MG63 (cell line): ENCODE measurements at places on chromosomes 13 and 19.
A peak's percentile ranks its signal among the peaks of the same experiment; 100 is the strongest.

DNA sequence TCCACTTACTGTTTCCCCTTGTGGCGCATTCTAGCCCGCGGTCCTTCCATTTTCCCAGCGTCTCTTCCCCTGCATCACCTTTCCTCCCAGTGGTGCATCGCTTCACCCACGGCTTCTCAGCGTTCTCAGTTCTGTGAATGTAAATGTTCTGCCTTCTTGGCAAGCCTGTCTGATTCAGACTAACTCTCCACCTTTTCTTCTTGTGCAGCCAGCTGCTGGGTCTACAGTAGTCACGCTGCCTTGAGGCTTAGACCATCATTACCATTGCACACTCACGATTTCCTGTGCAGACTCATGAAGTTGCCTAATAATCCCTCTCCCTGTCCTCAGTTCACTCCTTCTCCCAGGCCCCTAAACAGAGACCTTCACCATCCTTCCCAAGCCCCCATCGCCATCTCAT lies 75.0 kb downstream of the DHRS12 start:
- DNase-seq: peak; percentile 17

- no peak for DNase-seq
These were observed 1.3 kb downstream of the TNFSF14 start for GRCh38 chr19:6668691-6669090.

GRCh38 chr13:41401366-41401765 lies 56.0 kb upstream of the RGCC start:
- DNase-seq: peak; percentile 36

DNA sequence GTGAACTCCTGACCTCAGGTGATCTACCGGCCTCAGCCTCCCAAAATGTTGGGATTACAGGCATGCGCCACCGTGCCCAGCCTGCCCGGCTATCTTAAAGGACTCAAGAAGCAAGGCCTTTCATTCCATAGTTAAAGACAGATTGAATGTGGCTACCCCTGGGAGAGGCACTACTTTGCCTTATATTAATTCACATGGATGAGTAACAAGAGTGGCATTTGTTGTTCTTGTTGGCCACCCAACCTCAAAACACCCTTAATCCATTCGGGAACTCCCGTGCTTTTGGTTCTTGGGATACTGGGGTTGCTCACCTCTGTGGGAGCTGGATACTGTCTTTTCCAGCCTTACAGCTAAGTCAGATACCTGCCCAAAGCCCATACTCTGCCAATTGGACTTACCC lies 34.4 kb upstream of the ABCC4 start:
- no peak for DNase-seq

- no peak for DNase-seq
These were observed 256.4 kb downstream of the DLEU7 start for GRCh38 chr13:50587115-50587514.

GRCh38 chr13:93561576-93562225 lies 335.1 kb downstream of the GPC6 start:
- DNase-seq: no peak

- DNase-seq: no peak
These were observed 10.7 kb downstream of the TM6SF2 start for GRCh38 chr19:19262190-19263057.

GRCh38 chr19:1258163-1258492 lies 9.7 kb downstream of the MIDN start:
- DNase-seq: no peak

DNA sequence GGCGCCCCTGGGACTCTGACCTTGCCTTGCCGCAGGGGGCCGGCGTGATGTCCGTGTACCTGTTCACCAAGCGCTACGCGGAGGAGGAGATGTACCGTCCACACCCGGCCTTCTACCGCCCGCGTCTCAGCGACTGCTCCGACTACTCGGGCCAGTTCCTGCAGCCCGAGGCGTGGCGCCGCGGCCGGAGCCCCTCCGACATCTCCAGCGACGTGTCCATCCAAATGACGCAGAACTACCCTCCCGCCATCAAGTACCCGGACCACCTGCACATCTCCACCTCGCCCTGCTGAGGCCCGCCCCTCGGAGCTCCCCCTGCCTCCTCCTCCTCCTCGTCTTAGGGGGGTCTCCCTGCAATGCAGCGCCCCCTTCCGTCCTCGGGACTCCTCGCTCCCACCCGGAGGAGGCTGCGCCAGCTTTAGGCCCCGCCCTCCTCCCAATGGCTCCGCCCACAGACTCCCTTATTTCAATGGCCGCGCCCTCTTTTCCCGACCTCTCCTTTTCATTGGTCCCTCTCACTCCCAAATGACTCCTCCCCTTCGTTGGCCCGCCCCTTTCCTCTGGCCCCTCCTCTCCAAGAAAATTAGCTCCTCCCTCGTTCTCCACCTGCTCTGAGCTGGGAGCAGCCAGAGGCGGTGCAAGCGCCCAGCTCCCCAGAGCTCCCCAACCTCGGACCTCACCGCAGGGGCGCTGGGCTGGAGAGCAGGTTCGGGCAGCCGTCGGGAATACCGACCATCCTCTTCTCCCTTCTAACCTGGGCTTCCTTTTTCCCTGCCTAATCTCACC lies 20.5 kb upstream of the CACNG8 start:
- peak; percentile 14 for DNase-seq

DNA sequence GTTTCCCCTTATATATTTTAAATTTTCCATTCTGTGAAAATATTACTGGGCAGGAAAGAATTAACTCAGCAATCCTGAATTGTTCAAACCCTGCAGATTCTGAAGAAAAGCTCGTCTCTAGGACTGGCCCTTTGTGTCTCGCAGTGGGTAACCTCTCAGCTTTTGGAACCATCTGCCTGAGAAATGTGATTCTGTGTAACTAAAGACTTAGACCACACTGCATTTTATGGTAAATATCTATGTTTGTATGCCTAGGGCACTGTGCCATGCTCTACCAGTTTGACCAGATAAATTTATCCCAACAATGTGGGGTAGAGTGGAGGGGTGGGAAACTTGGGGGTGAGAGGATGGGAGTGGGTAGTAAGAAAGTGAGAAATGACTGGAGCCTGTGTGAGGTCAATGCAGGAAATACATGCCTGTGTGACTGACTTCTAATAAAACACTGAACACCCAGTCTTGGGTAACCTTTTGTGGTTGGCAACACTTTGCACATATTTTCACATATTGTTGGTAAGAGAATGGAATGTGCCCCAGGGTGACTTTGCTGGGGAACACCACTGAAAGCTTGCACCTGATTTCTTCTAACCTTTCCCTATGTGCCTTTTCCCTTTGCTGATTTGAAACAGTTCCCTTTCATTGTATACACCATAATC lies 1181.9 kb downstream of the OLFM4 start:
- DNase-seq: no peak

- DNase-seq: no peak
These were observed 99.6 kb upstream of the ZNF536 start for GRCh38 chr19:30272554-30272953.

DNA sequence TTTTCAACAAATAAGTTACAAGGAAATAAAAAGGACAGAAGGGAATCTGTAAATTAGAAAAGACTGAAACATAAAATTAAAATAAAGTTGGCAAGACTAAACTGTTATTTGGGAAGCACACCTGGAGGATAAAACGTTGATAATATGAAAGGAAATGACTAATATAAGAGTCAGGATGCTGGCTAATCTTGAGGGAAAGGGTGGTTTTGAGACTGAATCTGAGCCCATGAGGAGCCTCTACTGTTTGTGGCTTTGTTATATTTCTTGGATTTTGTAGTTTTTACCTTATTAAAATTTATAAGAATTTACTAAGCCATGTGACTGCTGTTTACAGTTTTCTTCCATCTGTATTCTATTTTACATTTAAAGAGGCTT lies 718.0 kb upstream of the SPRY2 start:
- DNase-seq: no peak

- DNase-seq: no peak
These were observed 832.3 kb upstream of the SLC10A2 start for GRCh38 chr13:103898481-103898880.

DNA sequence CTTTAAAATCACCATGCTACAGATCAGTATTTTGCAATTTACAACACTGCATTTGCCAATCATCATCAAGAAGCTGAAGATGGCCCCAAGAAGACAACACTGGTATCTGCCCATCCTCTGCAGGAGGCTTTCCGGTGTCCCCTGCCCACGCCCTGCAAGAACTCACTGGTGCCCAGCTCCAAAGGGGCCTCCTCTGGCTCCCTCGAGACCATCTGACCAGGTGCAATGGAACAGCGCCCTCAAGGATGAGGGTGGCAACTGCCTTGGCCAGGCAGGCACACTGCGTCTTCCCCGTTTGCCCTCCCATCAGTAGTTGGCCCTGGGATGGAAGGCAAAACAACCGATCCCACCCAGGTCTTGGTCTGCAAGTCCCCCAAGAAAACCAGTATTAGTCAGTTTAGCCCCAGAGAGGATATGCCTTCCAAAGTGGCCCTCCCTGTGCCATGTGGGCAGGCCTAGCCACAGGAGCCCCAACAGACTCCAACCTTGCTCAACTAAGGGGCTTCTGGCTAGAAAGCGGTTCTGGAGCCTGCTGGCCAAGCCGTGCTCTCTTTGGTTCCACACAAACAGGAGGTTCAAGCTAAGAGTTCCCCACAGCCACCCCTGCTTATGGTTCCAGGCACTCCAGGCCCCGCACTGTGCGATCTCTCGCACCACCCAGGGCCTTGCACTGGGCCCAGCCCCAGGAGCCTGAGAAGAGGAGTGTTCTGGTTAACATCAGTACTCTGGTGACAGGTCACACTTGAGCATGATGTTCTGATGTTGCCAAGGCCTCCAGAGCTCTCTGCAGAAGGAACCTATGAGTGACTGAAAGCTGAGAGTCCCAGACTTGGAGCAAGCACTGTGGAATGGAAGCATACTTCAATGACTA lies 4.7 kb downstream of the PCID2 start:
- DNase-seq: no peak

DNA sequence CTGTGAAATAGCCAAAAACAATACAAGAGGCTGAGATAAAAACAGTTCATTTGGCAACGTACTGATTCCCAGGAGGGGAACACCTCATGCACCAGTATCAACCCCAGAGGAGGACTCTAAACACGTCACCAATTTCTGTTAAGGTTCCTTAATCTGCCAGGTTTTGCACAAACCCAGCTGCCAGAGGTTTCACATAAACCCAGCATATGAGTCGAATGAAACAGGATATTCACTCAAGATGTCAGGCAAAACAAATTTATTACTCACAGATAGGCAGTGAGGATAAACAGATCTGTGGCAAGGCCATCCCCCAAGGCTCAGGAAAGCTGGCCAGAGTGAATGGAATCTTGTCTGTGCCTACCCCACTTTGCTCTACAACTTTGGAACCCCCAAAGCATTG lies 210.9 kb downstream of the GPC5 start:
- DNase-seq: peak; percentile 43

DNA sequence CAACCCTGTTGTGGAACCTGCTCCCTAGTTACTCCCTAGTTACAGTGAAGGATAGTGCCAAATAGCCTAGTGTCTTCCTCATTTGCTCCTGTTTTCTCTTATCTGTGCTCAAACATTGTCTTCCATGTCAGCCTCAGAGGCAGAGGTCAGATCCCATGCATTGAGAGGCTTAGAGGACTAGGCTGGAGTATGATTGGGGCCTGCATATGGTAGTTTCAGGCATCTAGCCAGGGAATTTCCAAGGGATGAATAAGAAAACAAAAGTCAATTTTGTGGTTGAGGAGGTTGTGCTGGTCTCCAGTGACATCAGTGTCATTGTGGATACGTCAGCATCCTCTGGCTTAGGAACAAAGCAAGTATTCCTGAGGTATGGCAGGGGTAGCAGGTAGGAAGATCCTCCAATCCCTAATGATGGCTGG lies 9.4 kb downstream of the ZNF546 start:
- peak; percentile 4 for DNase-seq

GRCh38 chr19:51468545-51468920 lies 9.8 kb upstream of the CEACAM18 start:
- DNase-seq: no peak

DNA sequence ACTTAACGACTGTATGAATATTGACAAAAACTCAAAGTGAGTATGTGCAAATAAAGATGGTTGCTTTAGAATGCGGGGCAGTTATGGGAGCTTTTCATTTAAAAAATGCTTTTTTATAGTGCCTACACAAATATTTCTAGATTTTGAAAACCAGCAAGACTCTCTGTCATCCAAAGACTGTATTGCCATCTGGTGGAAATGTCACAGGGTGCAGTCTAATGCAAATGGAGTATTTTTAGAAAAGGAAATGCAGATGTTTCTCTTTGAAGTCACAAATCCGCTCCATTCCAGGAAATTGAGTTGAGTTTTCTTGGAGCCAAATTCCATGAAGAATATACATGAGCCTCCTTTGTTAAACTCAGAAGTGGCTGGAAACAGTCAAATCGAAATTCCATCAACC lies 2.3 kb upstream of the C1QTNF9B start:
- DNase-seq: peak; percentile 19

DNA sequence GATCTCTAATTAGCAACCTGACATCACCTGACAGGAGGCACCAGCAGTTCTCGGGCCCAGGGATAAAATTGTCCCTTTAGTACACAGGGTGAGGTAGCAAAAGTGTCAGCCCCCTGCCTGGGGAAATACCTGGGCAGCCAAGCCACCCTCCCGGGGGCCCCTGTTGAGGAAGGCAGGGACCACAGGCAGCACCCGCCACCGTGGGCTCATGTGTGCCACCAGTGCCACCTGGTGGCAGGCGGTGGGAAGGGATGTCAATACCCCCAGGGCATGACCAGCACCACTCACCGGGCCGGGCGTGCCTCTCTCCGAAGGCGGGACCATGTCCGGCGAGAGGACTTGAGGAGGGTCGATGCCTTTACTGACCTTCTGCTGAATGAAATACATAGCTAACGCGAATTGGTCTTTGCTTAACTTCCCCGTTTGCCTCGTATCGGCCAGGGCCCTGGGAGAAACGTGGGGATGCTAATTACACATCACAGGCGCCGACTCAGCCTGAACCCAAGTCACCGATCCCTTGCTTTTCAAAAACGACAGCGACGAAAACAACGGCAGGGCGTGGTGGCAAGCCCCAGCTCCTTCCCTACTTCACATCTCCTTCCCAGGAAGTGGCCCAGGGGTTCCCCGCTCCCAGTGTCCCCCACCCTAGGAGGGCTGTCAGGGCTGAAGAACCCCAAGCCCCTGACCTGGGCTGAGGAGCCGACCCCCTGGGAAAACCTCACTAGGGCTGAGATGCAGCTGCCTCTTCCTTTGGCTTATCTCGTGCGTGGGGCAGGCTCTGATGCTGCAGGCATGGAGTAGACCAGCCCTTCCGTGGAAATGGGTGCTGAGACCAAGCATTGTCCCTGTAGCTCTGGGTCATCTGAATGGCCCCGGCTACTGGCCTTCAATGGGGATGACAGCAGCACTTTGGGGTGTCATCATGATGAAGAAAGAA lies 53.8 kb downstream of the EPS15L1 start:
- DNase-seq: peak; percentile 44

GRCh38 chr19:54947381-54947780 lies at the start of gene NLRP7:
Gene NLRP7, minus strand, starts transcription at chr19:54947530.
- DNase-seq: no peak
